HFF-Myc (cell line): ENCODE measurements at places on chromosomes 4 and X.

- peak; percentile 12 for DNase-seq
Measured at GRCh38 chrX:11137543-11138139, 26.5 kb downstream of the HCCS start.

DNA sequence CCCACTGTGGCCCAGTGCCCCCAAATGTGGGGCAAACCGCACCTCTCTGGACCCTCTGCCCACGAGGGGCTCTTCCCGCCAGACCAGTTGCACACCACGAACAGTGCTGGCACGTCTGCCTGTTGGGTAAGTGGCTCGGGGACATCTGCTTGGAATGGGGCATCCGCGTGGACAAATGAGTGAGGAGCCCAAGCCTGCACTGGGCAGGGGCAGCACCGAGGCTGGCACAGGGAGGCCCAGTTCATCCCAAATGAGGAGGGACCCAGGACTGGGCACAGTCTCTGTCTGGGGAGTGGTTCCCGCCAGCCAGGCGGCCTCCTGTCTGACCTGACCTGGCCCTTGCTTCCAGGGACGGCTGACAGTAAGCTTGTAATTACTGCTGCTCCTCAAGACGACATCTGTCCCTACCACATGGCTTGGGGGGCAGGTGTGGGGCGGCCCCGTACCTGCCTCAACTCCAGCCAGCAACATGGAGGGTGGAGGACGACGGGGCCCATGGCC is 3.2 kb downstream of the SPON2 start:
- DNase-seq: no peak

DNA sequence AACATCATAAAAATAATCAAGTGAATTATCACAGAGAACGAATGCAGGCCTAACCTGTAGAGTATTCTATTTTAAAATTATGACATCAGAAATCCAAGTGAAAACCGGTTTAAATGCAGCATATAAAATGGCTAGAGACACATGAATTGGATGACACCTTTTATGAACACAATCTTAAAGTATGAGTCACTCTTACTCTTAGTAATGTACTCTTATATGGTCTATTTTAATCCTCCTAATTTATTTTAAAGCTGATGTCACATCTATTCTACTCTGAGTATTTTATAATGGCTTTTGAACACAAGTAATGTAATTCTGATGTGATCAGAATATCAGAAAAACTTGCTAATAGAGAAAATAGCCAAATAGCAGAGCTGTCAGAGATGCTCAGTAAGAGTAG is 161.4 kb upstream of the RADX start:
- no peak for DNase-seq

GRCh38 chrX:33339219-33339618 is 127.9 kb upstream of the DMD start:
- DNase-seq: no peak

- no peak for DNase-seq
Measured at GRCh38 chr4:120948382-120948781, 25.9 kb upstream of the PRDM5 start.

DNA sequence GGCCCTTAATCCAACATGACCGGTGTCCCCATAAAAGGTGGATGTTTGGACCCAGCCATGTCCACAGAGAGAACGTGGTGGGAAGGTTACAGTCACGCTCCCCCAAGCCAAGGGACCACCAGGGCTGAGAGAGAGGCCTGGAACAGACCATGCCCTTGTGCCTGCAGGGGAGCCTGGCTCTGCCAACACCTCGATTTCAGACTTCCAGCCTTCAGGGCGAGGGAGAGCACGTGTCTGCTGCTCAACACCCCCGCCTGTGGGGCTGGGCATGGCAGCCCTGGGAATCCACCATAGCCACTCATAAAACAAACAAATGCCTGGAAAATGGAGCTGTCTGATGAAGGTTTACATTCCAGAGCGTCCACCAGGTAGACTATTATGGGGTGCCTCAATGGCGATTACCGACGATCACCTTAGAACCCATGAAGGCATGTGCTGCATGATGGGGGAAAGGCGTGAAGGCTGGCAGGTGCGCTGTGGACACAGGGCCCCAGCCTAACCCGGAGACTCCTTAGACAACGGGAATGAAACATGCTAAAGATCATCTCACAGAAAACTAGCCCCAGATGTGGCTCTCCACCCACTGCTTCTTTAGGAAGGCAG is 42.3 kb upstream of the HMX1 start:
- no peak for DNase-seq

GRCh38 chr4:7513671-7514070 is 78.9 kb upstream of the PSAPL1 start:
- DNase-seq: peak; percentile 17

DNA sequence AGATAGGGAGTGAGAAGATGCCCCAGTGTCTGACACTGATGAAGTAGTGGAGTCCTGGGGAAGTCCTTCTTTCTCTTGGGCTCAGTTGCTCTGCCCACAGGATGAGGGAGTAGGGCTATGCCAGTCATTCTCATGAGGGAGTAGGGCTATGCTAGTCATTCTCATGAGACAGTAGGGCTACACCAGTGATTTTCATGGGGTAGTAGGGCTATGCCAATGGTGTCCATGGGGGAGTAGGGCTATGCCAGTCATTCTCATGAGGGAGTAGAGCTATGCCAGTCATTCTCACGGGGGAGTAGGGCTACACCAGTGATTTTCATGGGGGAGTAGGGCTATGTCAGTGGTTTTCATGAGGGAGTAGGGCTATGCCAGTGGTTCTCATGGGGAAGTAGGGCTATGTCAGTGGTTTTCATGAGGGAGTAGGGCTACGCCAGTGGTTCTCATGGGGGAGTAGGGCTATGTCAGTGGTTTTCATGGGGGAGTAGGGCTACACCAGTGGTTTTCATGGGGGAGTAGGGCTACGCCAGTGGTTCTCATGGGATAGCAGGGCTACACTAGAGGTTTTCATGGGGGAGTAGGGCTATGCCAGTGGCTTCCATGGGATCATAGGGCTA is 43.3 kb upstream of the SOD3 start:
- no peak for DNase-seq

DNA sequence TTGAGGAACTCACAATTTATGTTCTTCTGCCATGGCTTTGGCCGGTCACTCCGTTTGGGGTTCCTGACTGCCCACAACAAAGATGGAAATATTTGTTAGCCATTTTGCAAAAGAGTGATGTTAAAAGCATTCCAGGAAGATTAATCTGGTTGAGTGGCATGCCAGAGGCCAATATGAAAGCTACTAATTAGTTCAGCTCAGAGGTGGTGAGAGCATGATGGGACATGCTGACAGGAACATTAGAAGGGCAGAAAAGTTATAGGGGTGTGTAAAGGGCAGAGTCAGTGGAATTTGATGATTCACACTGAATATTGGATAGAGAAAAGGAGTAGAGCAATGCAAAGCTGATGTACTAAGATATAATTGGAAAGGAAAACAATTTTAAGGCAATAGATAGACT is 94.4 kb downstream of the TLL1 start:
- DNase-seq: no peak

- DNase-seq: no peak
Measured at GRCh38 chrX:129316461-129316860, 206.8 kb downstream of the SMARCA1 start.

DNA sequence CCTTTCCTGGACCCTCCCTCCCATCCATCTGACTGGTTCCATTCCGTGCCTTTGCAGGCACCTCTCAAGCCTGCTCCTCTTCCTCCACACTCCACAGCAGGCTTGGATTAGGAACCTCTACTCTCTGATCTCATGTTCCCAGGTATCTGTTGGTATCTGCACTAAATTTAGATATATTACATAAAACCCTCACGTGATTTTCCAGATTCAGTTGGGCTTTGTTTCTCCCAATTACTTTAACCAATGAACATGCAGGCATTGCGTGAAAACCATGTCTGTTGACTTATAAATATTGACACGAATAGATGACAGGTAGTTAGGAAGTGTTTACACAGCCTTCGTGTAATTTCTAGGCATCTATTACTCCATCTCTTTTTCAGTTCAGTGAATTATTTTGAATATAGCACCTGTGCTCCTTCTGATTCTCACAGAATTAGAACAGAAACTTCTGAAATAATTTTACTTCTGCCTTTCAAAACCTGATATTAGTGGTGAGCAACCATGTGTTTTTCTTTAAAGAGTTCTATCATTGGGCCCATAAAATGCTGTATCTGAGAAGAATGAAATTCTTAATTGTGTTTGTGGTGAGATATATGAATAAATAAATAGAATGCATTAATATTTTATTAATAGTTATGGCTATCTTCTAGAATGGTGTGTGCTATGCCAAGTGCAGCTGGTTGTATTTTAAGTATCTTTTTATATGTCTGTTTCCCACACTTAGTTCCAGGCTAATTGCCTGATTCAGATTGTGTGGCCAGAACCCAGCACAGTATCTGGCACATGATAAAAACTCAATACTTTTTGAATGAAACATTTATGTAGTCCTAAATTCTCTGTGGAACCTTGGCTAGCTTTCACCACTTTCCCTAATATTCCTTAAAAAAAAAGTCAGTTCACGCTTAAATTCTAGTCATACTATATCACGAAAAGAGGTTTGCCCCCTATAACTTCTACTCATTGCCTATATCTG is 304.8 kb downstream of the QDPR start:
- DNase-seq: no peak
